Gastrocnemius medialis (tissue), 4 donors: ENCODE measurements at places on chromosomes 13 and 19.

- peak; percentile 10 for DNase-seq
These were observed 65.1 kb upstream of the GTF3A start for GRCh38 chr13:27359199-27359821.

- DNase-seq, result no peak
These were observed 887 bp downstream of the SIPA1L3 start for GRCh38 chr19:37907735-37908455.

GRCh38 chr13:24254146-24254841, 55.1 kb upstream of the C1QTNF9 start:
- no peak for DNase-seq

- no peak for DNase-seq
These were observed 38.9 kb downstream of the STOML3 start for GRCh38 chr13:38951525-38952313.

GRCh38 chr13:74969419-74969818, 512.5 kb downstream of the TBC1D4 start:
- DNase-seq, result no peak
